ENCODE measurements at places on chromosomes 11 and 22.

DNA sequence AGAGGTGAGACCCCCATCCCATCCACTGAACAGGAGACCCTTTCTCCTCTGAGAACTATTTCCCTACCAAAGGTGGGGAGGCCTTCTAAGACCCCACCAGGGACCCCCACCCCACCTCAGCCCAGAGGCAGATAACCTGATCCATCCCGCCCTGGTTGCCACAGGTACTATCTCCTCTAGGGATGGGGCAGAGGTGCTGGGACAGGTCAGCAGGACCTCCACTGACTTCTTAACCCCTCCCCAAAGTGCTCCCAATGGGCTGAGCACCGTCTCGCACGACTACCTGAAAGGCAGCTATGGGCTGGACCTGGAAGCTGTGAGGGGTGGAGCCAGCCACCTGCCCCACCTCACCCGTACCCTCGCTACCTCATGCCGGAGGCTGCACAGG is 4.3 kb downstream of the INPPL1 start:
- no peak for DNase-seq

DNA sequence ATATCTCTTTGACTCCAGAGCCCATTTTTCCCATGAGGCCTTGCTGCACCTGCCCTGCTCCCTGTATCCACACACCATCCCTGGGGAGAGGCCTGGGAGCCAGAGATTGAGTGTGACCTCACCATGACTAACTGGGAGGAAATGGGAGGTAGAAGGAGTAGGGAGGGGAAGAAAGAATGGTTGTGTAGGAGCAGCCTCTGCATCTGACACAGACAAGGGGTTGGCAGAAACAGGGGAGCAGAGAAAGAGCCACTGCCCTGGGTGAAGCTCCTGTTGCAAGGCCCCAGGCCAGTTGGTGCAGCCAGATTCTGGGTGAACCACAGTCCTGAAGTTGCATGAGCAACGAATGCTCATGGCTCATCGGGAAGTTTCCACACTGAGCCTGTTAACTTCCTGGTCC is 32.4 kb downstream of the POU2F3 start:
- DNase-seq = no peak

GRCh38 chr11:123434262-123434661 is 4.2 kb downstream of the GRAMD1B start:
- DNase-seq = no peak

DNA sequence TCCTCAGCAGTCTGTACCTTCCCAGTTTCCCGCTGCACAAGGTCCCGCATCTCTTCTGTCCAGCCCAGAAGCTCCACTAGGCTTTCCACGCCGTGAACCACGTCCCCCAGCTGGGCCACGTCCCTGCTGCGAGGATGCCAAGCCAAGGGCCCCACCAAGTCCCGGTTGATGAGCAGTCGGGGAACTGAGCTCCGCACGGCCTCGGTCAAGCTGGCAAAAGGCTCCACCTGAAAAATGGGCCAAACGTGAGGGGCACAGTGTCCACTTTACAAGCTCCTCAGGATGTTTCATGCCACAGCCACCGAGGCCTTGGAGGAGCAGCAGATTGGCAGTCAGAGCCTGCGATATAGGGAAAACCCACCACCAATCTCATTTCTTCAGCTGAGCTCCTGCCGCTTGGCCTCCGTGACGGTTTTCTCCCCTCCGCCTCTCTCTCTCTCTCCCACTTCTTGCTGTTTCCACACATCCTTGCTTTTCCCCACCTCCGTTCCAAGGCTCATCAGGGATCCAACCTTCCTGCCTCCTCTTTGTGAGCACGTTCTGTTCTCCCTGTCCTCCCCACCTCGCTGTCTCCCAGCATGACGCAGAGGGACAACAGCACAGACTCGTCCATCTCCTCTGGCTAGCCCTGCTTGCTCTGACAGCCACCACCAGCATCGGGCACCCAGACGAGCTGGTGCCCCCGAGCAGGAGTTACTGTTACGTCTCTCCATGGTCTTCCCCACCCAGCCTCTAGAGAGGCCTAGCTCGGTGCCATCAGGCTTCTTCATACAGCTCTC is 11.5 kb downstream of the RIC8A start:
- DNase-seq = no peak

DNA sequence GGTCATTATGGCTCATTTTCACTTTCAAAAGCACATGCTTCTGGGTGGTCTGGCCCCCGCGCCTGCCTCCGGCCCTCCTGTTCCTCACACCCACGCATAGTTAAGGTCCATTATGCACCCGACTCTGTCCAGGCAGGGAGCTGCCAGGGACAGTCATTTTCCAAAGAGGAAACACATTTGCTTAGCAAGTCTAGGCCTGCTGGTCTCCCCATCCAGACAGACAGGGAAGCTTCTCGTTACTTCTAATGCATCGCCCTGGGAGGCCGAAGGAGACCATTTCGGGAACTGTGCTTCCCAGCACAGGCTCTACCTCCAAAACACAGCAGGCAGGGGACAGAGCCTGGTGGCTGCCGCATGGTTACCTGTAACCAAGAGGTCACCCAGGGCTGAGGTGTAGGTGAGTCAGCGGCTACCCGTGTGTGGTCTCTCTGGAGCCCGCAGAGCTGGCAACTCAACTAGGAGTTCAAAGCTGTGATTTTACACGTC is 87.1 kb upstream of the SHANK2 start:
- no peak for DNase-seq

DNA sequence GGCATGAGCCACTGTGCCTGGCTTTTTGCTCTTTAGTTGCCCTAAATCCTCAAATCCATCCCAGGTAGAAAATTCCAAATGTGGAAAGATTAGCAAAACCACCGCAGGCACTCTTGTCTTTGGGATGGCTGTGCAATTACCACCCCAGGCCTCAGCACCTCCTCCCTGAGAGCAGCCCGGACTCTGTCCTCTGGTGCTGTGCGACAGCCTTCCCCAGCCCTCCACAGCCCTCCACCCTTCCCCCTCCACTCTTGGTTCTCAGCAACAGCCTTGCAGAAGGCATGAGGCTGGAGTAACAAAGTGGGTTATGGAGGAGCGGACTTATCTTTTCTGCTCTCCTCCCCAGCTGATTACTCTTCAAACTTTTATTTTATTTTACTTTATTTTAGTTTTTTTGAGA is 44.7 kb upstream of the YWHAH start:
- DNase-seq = no peak

DNA sequence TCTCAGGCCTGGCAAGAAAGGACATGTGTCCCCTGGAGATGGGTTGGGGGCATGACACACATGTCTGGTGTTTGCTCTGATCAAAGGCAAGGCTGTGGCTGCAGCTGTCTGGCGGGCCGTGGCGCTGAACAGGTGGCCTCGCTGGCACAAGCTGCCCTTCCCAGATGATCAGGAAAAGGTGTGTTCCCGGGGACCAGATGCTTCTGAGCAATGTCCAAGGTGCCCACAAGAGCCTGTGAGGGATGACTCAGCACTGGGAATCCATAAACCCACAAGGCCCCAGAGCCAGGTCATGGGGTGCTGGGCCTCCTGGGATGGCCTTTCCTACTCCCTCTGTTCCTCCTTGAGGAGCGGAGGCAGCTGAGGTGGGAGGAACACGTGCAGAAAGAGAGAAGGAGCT is 9.7 kb upstream of the LRP5 start:
- no peak for DNase-seq

- DNase-seq = no peak
These were observed 25.5 kb downstream of the UBASH3B start for GRCh38 chr11:122681070-122681469.

GRCh38 chr11:65558930-65559509 is 861 bp upstream of the LTBP3 start:
- DNase-seq = no peak

- DNase-seq = no peak
These were observed 61.5 kb upstream of the POU2AF1 start for GRCh38 chr11:111440416-111441205.

GRCh38 chr11:101863361-101863760 is 51.4 kb upstream of the CEP126 start:
- no peak for DNase-seq

DNA sequence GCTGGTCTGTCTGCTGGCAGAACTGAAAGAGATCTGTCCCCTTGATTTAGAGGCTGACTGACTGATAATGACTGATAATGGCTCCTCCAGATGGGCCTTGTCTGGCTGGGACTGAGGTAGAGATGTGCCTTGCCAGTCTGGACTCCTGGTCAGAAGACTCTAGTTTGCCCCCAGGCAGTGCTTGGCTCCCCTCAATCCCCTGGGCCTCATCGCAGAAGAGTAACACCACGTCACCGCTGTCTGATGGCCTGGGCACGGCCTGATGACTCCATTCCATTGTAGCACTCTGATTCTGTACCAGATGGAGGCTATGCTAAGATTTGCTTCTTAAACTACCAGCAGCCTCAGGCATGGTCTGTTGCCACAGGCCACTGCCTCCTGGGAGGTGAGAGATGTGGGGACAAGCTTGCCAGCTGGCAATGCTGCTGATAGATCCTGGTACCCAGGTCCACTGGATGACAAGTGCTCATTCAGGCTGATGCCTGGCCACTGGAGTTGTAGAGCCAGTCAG is 19.1 kb downstream of the CYB5R2 start:
- no peak for DNase-seq

DNA sequence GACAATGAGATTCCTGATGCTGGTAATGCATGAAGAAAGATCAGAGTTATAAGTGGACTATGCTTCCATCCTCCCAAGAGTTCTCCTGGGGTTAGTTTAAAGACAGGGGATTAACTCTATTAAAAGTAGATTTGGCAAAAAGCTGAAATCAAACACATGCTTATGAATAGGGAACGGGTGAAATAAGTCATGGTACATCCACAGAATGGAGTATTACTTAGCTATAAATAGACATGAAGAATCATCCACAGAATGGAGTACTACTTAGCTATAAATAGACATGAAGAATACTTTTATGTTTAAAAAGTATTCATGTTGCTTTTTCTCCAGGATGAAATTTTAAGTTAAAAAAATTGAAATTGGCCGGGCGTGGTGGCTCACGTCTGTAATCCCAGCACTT is 596.4 kb upstream of the B3GAT1 start:
- no peak for DNase-seq

Measured in dermis microvascular lymphatic vessel endothelial cell (primary cell).